ENCODE measurements at places on chromosomes 11 and 22.

DNA sequence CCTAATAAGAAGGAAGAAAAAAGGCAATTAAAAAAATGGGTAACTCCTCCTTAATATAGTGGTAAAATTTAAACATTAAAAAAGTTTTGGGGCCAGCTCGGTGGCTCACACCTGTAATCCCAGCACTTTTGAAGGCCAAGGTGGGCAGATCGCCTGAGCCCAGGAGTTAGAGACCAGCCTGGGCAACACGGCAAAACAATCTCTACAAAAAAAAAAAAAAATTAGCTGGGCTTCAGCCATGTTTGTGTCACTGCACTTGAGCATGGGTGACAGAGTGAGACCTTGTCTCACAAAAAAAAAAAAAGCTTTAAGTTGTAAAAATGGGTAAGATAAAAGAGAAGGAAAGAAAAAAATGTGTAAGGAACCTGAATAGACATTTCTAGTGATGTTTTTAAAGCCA, 11.3 kb upstream of the FBXO3 start:
- no peak overlapping the region for H3K4me3 ChIP-seq
- no peak for DNase-seq
- peaks cover 47% of the 10 kb centered on the region for H3K27me3 ChIP-seq
- no peak overlapping the region for H3K27ac ChIP-seq

DNA sequence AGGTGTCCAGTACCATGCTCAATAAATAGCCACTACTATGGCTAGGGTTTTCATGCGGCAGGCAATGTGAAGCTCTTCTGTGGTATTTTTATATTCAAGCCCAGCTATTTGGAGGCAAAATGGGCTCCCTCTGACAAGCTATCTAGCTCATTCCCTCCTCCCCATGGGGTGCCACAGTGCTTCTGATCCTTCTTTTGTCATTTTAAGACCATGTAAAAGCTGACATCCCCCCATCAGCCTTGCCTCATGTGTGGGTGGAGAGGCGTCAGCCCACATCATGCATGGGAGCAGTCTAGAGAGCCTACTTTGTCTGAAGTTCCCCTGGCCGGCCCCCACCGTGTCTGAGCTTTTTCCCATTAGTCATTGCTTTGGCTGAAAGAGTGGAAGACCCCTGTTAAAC, 59.8 kb downstream of the NAV2 start:
- H3K4me1 ChIP-seq: peaks cover under 1% of the 10 kb centered on the region
- peaks cover under 1% of the 10 kb centered on the region for H3K36me3 ChIP-seq
- peaks cover 49% of the 10 kb centered on the region for H3K27me3 ChIP-seq
- no peak for DNase-seq
- H3K27ac ChIP-seq: no peak overlapping the region
- H3K4me3 ChIP-seq: no peak overlapping the region

- no peaks in the 10 kb centered on the region for H3K27me3 ChIP-seq
- peaks cover 9% of the 10 kb centered on the region for H3K4me1 ChIP-seq
- H3K4me3 ChIP-seq: no peak overlapping the region
- DNase-seq: no peak
Measured at GRCh38 chr22:45686004-45686403, 14.4 kb downstream of the ATXN10 start.

DNA sequence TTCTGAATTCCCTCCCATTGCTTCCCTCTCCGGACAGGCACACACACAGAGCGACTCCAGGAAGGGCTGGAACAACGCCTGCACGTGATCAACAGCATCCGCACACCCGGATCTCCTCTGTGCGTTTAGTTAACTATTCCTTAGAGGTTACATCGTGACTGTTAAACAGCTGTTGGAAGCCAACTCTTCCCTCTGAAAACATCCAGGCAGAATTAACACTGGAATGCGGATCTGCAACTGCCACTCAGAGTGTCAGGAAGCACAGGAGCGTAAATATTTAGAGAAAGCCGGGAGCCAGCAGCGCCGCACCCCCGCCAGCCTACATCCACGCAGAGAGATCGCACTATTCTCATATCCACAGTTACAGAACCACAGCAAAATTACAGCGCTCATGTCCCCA, 46.2 kb downstream of the SHANK2 start:
- no peaks in the 10 kb centered on the region for H3K36me3 ChIP-seq
- no peak overlapping the region for H3K27ac ChIP-seq
- no peaks in the 10 kb centered on the region for H3K27me3 ChIP-seq
- no peak for DNase-seq

- H3K4me1 ChIP-seq: peaks cover 59% of the 10 kb centered on the region
- no peak for DNase-seq
- H3K36me3 ChIP-seq: peaks cover 28% of the 10 kb centered on the region
- peaks cover 9% of the 10 kb centered on the region for H3K27me3 ChIP-seq
Measured at GRCh38 chr11:13923182-13923581, 39.3 kb upstream of the SPON1 start.
